ENCODE measurements at places on chromosomes 16 and 17.

DNA sequence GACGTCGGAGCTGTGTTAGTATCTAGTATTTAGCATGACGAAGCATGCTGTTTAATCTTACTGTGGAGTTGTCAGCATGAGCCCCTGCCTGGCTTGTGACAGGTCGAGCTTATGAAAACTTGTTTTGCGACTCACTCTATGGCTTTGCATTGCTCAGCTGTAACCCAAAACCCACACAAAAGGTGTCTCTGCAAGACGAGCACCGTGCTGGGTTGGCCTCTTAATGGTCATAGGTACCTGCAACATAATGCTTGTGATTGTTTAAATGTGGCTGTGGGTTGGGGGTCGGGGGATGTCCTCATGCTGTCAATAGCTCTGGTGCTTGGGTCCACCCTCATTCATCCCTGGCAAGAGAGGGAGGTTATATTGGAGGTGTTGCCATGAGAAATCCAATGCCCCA is 5.4 kb downstream of the NTN1 start:
- no peak for DNase-seq

GRCh38 chr16:52552643-52553042 is 5.7 kb upstream of the TOX3 start:
- no peak for DNase-seq

DNA sequence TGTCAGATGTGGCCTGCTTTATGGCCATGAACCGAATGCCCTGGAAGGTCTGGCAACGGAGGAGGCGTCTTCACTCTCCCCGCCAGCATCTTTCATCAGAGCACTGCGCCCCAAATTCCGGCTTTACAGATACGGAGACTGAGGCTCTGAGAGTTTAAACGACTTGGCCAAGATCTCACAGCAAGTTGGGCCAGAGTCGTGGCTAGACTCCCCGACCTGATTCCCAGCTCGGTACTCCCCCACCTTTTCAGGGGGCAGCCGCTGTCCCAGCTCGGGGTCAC is 1.7 kb downstream of the NGFR start:
- no peak for DNase-seq

DNA sequence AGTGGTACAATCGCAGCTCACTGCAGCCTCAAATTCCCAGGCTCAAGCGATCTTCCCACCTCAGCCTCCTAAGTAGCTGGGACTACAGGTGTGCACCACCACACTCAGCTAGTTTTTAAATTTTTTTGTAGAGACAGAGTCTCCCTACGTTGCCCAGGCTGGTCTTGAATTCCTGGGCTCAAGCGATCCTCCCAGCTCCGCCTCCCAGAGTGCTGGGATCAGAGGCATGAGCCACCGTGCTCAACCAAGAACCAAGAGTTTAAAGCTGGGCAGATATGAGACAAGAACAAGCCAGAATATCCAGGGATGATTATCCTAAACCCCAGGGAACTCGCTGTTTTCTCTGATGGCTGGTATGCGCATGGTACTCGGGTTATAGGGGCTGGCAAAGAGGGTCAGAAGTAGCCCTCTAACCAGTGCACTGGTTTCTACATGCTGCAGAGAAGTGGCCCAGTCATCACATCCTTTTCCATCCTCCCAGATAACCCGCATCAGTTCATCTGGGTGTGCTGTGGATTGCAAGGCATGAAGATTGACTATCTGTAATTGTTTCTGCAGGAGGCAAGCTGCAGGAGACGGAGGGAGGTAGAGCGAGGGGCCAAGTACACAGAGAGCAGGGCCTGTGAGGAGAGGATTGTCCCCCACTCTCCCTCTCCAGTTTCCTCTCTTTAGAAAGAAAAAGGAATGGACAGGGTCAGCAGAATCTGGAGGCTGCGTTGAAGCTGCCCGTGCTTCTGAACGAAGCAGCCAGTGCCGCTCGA is 33.6 kb upstream of the TOB1 start:
- no peak for DNase-seq

DNA sequence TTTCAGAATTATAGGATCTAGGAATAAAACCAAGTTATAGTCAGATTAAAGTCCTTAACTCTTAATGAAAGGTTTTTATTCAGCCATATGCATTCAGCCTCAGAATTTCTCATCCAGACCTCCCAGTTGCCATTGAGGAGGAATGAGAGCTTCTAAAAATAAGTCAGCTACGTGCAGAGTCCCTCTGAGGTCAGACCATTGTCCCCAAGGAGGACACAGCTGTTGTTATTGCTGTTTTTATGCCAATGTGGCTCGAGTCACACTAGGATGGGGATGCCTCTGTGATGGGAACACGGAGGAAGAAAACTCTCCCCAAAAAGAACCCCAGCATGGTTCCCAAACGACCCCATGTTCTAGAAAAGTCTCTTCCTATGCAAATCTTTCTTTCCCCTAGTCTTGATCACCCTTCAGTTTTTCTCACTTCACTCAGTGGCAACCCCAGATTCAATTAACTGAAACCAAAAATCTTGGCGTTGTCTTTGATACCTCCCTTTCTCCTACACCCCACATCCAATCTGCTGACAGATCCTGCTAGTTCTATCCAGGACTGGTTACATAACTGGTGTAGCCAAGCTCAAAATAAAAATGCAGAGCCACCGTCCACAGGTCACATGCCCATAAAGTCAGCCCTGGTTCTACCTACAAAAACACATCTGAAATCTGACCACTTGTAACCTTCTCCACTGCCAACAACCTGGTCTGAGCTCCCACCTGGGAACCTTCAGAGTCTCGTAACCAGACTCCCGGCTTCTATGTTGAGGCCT is 138.2 kb upstream of the ERCC4 start:
- DNase-seq: no peak
